ENCODE measurements at places on chromosomes 12 and 14.
A peak's percentile ranks its signal among the peaks of the same experiment; 100 is the strongest.

- DNase-seq = no peak
These were observed 10.9 kb downstream of the HDAC7 start for GRCh38 chr12:47808574-47809365.

- peak; percentile 77 for DNase-seq
These were observed 3.9 kb downstream of the KDM2B start for GRCh38 chr12:121576851-121577391.

DNA sequence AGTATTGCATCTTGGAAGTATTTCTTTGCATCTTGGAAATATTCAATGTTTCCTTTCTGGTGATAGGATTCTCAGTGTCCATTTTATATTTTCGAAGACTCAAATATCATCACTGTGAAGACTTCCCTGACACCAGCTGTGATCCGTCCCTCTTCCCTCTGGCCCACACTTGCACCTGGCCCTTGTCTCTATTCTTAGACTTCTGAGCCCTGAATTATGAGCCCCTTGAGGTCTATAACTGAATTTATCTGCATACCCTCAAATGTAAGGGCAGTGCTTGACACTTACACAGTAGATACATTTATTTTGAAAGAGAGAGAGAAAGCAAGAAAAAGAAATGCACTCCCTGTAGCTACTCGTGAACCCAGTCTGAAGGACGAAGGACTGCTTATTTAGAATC is 376.7 kb downstream of the ZFP36L1 start:
- DNase-seq = no peak

- no peak for DNase-seq
These were observed 19.3 kb downstream of the SLC6A13 start for GRCh38 chr12:243381-243780.

DNA sequence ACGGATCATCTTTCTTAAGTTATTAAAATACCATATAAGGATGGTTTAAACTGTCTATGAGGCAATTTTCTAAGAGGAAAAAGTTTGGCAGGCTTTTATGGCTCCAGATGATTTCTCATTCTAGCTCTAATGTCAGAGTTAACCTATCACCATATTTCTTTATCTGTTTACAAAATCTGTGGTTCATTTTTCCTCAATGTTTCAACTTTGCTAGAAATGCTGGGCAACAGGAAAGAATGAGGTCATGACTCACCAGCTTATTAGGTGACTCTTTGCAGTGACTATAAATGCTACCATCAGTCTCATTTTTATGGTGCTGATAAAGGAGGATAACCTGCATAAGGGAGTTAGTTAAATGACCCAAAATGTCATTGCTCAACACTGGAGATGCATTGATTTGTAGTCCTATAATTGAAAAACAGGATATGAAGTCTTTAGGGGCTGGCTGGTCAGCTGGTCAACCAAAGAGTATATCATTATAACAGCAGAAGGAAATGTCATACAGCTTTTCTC is 45.3 kb upstream of the RAP1B start:
- no peak for DNase-seq

DNA sequence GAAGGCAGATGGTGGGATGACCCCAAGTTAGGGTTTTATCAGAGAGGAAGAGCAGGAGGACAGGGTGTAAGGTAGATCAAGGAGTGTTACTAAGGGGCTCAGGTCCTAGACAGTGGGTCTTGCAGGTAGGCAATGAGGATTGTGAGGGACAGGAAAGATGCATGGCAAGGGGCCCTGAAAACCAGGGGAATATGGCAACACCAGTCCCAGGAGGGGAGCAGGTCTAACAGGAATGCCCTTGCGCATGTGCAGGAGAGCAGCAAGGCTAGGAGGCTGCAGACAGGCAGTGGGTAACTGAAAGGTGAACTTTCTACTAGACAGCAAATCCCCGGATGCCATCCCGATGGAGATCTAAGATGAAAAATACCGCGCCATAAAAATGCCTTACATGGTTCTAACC is 211.3 kb downstream of the ALG10 start:
- no peak for DNase-seq

DNA sequence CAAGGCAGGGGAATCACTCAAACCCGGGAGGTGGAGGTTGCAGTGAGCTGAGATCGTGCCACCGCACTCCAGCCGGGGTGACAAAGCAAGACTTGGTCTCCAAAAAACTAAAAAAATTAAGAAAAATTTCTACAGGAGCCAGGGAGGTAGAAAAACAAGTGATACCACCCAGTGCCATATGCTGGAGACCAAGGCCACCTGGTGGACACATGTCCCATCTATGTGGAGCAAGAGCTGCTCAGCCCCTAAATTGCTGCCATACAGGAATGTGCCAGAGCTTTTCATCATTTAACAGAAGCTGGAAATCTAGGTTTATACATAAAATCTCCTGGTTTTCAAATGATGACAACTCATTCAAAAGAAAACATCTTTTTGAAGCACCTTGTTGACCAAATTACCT is 61.4 kb upstream of the ELK3 start:
- DNase-seq = no peak

- peak; percentile 11 for DNase-seq
These were observed 202.7 kb downstream of the FBXL14 start for GRCh38 chr12:1391722-1392121.
